CD4-positive, alpha-beta T cell treated with Interleukin-12 subunit alpha and Interleukin-12 subunit beta, for 1 hour (primary cell): ENCODE measurements at places on chromosomes 2 and 18.

DNA sequence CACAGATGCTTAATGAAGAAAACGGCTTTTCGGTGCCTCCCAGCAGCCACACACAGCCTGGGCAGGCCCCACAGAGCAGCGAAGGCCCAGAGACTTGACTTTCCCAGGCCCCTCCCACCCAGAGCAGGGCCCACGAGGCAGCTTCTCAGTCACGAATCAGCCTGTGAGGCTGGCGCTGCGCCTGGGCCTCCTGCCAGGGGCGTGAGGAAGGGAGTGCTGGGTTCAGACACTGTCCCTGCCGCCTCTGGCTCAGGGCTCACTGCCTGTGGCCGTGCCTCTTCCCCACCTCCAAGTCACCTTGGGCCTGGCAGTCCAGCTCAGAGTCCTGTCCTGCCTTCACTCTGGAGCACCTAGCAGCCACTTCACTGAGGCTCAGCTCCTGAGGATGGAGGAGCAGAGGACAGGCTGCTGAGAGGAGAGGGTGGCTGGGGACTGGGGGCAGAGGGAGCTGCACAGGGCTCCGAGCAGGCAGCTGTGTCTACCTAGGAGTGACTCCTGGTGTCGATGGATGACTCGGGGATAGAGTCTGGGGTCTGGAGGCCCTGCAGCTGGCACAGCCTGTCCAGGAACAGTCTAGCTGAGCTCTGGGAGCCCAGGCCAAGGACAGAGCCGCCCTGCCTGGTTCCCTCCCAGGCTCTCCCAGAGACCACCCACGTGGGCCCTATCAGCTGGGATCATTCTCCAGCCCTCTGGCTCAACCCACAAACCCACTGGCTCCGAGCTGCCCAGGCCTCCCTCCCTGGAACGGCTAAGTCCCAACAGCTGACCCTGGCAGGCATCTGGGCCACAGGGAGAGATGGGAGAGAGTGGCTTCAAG, 36.4 kb upstream of the FOSL2 start:
- peak; percentile 44 for DNase-seq

DNA sequence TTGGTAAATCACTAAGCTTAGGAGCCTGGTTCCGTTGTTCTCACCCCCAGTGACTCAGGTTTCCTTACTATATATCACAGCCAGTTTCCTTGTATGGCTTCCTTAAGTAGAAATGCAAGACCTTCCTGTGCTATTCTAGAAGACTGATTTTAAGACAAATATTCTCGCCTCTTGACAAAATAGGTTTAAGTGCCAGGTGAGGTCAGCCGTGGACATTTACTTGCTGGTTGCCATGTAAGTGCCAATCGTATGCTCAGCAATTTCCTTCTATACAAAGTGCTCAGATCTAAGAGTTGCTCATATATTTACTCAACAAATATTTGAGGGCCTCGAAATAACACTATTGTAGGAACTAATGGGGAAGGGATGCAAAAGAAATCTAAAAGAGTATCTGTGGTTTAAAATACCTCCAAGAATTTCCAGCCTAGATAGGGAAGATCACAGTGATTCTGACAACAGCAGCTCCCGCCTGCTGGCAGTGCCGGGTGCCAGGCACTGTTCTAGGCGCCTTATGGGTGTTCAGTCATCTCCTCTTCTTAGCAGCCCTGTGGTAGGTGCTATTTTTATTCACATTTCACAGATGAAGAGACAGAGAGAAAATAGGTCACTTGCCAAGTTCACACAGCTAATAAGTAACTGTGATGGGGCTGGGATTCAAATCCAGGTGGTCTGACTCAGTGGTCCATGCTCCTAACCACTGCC, 95.3 kb upstream of the B3GNT7 start:
- no peak for DNase-seq

DNA sequence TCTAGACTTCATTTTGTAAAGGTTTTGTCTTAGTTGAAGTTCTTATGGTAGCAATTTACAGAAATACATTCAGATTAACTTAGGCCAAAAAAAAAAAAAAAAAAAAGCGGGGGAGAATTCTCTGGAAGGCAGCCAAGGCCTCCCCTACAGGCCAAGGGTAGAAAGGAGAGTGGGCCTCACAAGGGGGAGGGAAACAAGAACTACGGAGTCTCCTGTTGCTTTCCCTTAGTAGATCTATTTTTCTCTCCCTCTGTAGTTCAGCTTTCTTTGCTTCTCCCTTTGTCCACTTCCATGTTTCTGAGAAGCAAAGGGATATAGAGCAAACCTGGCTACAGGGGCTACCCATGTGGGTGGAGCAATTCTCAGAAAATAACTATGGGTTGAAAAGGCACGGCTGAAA, 2.4 kb upstream of the STK11IP start:
- no peak for DNase-seq

DNA sequence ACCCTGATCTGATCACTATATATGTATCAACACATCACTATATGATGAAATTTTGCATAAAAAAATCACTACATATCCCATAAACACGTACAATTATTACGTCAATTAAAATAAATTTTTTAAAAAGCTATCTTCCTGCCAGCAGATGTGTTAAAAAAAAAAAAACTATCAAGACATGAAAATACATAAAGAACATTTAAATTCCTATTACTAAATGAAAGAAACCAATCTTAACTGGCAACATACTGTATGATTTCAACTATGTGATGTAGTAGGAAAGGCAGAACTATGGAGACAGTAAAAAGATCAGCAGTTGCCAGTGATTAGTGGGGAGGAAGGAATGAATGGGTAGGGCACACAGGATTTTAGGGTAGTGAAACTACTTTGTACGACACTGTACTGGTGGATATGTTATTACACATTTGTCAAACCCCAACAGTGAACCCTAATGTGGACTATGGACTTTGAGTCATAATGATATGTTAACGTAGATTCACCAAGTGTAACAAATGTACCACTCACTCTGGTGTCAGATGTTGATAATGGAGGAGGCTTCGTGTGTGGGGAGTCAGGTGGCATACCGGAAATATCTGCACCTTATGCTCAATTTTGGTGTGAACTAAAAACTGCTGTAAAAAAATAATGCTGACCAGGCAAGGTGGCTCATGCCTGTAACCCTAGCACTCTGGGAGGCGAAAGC, 27.4 kb downstream of the USP34 start:
- no peak for DNase-seq

DNA sequence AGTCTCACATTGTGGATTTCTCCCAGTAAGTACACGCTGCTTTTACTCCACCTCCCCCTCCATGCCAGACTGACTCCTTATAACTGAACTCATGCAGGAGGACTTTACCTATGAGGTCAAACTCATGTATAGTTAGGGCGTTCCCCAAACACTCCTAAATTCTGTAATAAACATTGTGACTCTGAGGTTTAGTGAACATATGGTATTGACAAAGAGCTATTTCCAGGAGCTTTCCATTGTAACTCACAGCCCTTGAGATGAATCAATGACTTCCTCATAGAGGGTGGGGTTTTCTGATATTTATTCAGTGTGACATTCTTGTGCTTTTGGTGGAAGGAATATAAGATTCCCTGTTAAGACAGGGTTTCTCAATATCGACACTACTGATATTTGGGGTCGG, 337.4 kb upstream of the SLC14A2 start:
- DNase-seq, result no peak

DNA sequence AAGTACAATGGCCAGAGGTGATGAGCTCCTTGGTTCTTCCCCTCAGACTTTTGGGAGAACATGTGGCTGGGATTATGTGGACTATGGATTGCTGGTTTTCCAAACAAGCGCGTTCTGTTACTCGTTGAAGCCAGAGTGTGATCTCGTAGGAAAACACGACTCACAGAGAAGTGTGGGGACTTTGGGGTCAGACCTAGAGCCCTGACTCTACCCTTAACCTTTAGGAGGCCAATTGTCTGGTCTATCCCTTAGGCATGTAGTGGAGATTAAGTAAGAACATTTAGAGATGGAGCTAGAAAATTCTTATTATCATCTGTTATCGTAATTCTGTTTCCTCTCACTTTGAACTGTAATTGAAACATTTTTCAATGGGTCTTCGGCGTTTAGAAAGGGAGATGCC, 35.8 kb downstream of the BCL2L11 start:
- no peak for DNase-seq

DNA sequence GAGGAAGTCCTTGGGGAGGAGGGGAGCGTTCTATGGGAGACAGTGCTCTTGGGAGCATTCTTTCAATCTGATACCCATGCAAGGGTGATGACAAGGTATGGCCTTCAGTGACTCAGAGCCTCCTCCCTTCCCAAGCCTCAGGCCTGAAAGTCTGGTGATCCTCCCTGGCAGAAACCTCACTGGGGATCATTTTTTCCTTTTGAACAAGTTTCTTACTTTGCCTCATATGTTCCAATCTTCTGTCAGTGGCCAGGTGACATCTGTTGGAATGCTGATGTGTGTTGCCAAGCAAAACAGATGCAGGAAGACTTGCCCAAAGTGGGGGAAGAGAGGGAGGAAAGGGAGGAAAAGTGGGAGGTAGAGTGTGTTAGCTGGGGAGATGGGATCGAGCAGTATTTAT, 224.8 kb downstream of the NEDD4L start:
- no peak for DNase-seq

- DNase-seq, result no peak
Observed at GRCh38 chr2:218458598-218458997, 39.7 kb downstream of the VIL1 start.

- DNase-seq, result no peak
Observed at GRCh38 chr2:75238670-75239330, 39.5 kb upstream of the TACR1 start.

GRCh38 chr2:33134086-33134771, 187.5 kb downstream of the LTBP1 start:
- DNase-seq, result no peak

DNA sequence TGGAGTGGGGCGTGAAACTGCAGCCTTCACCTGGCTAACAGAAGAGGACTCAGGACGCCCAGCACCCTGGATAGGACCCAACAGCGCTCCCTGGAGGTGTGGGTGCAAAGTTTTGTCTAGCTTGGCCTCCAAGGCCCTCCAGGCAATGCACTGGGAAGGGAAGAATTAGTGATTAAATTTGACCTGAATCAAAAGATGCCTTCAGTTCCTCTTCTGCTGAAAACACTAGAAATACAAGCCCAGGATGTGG, 779 bp upstream of the TRIB2 start:
- peak; percentile 85 for DNase-seq

DNA sequence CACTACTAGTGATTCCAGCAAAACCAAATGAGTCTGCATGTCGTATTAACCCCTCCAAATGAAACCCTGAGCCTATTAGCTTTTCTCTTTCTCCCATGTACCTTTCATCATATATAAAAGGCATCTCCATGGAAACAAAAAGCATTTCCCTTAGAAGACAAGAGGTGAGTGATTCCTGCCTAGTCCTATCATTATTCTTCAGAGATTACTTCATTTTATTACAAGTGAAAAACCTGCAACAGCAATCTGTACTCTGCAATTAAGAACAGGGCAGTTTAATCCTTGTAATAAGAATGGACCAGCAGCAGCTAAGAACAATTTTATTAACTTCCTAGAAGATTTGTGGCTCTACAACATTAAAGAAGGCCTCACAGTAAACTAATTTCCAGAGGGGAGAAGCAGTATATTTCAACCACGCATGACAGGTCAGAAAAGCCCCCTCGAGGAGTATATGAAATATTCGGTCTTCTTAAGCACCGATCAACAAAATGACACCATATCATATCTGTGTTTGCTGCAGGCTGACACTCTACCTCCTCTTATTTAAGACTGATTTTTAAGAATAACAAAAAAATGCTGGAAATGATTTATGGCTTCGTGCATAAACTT, 132.3 kb upstream of the TFPI start:
- no peak for DNase-seq

- no peak for DNase-seq
Observed at GRCh38 chr18:34840256-34840826, 130.2 kb downstream of the DTNA start.

DNA sequence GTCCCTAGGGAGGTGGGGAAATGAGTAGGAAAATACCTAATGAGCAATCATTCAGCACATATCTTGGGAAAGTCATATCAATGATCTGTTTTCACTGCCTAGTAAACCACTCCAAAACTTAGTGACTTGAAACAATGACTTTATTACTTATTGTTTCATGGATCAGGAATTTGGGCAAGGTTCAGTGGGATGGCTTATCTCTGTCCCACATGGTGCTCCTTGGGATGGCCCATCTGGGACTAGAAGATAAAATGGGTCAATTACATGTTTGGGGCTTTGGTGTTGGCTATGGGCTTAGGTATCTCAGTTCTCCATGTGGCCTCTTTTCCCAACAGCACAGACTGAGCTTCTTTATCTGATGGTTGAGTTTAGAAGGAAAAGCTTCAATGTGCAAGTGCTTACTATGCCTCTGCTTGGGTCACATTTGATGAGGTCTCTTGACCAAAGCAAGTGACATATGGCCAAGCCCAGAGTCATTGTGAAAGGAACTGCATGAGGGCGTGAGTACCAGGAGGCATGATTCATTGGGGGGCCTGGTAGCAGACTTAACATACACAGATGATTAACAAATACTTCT, 218.1 kb upstream of the TNP1 start:
- DNase-seq, result no peak

DNA sequence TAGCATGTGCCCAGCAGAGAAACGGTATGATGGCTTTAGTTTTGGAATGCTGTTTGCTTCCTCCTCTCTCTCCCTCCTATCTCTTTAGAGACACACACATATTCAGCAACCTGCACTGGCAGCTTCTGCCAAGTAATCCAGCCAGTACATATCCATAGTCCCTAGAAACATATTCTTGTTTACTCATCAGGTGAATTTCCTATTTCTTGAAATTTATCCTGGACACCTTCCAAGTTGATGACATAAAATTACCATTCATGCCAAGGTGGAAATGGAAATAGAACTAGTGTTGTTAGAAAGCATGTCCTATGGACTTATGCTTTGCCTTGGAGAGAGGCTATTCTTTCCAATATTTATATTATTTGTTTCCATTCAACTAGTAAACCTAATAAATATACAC, 50.9 kb upstream of the RGPD4 start:
- DNase-seq, result no peak

- no peak for DNase-seq
Observed at GRCh38 chr2:8501061-8501720, 180.7 kb upstream of the ID2 start.

- DNase-seq, result no peak
Observed at GRCh38 chr2:181185948-181186347, 205.5 kb downstream of the UBE2E3 start.

DNA sequence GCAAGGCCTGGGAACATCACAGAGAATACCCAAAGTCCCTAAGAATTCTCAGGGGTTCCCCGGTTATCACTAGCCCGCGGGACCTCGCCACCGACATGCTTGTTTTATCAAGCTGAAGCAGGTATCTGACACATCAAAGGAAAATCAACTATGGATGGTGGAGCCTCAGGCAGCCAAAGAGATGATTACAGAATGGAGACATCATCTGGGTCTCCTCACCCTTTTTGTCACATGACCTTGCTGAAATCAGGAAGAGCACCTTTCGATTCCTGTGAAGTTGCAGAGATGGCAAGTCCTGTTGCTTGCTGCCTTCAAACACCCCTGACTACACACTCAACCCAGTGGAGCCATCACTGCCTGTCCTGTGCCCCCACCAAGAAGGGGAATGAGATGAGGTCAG, 19.2 kb upstream of the CAB39 start:
- no peak for DNase-seq
